ENCODE measurements at places on chromosomes 7 and 10.

- no peak for DNase-seq
Observed at GRCh38 chr7:47944536-47945260, 3.6 kb downstream of the PKD1L1 start.

- DNase-seq, result no peak
Observed at GRCh38 chr7:41203542-41203941, 499.3 kb downstream of the INHBA start.

- DNase-seq, result no peak
Observed at GRCh38 chr10:49240946-49241345, 52.8 kb upstream of the TMEM273 start.

DNA sequence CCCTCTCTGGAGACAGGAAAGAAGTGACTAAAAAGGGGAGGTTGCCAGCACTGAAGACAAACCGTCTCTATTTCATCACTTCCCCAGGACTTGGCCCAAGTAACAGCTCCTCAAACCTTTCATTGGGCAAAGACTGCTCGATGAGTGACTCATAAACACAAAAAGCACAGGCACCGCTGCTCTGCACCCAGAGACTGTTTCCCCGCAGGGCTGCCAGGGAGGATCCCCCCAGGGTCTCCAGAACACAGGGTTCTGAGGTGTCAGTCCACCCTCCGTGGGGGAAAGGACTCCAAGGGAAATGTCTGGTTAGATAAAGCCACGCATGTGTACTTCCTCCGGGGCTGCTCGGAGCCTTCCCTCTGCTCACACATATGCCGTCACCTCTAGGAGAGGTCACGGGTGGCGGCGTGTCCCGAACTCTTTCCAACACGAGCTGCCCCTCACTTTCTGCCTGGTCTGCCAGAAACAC lies 59.9 kb downstream of the INSIG1 start:
- no peak for DNase-seq

DNA sequence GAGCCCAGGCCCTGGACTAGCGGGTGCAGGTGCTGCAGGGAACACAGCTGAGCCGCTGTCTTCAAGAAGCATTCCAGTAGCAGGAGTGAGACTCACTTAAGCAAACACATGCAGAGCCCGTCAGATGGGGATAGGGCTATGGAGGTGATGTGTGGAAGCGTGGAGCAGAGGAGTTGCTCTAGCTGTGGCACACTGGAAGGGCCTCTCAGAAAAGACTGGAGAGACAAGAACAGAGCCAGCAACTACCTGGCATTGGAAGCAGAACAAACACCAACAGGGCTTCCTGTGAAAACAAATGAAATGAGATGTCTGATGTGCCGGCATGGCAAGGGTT lies 37.8 kb upstream of the GALNTL5 start:
- DNase-seq, result no peak

GRCh38 chr10:125341611-125342010 lies 181.2 kb upstream of the CTBP2 start:
- DNase-seq, result no peak

DNA sequence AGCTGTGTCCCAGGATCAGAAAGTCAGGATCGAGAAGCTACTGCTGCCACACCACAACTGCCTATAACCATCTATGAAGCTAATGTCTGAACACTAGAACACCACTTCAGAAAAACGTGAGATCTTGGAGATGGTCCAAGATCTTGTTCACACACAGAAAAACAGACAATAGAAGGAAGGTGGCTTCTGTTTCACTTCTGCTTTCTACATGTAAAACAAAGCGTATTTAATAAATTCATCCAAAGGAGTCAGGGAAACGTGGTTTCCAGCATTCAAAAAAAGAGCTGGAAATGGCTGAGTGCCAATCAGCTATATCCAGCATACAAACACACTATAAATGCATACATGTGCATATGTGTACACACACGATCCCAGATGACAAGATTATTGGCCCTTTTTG lies 70.2 kb upstream of the CCDC71L start:
- no peak for DNase-seq

Measured in stimulated activated CD8-positive, alpha-beta memory T cell treated with anti-CD3 and anti-CD28 coated beads, Interleukin-2, amount 100 ng/mL, for 48 hours (primary cell).